ENCODE measurements at places on chromosomes 13 and 19. TPM values are rescaled to one million over a fixed set of nuclear protein-coding genes. Genes with fewer than 3 reads are reported as not detected.

ZNF506 gene
- 39.3 TPM for total RNA-seq

TEAD2 gene
- not detected for total RNA-seq

SIGLEC10 gene
- total RNA-seq, result 0.19 TPM

IQCN gene
- 0.39 TPM for total RNA-seq

ZNF414 gene
- 19.7 TPM for total RNA-seq

SIX5 gene
- 2.3 TPM for total RNA-seq

ZNF599 gene
- 3.7 TPM for total RNA-seq

DZIP1 gene
- 0.17 TPM for total RNA-seq

DNA sequence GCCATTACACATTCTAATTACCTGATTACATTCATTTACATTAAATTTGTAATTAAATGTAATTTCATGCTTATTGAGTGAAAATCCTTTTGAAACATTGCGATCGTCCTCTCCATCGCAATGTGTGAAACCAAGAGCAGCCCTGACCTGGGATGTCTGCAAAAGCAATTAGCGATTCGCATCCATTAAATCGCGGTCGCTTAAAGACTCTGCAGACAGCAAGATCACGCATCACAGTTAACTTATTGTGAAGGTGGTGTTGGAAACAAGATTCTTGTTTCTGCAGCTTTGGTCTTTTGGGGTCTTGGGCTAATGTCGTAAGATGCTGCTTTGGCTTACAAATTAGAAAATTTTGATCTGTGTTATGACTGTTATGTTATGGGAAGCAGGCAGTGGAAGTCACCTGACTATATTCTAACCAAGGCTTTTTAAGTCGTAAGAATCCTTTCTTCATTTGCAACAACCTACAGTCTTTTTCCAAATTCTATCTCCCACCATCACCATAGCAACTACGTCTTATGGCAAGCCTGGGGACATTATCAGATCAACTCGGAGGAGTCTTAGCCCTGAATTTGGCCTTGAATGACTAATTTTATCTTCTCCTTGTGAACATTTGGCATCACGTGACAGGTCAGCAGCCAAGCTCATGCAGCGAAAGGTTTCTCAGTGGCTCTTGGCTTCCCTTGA is 142.8 kb upstream of the SOX1 start:
- H3K4me3 ChIP-seq, result no peak overlapping the region
- H3K27me3 ChIP-seq, result no peaks in the 10 kb centered on the region
- H3K4me1 ChIP-seq, result no peaks in the 10 kb centered on the region
- H3K36me3 ChIP-seq, result no peaks in the 10 kb centered on the region
- H3K27ac ChIP-seq, result no peak overlapping the region

GRCh38 chr19:47110521-47111005 is 3.0 kb downstream of the ZC3H4 start:
- H3K27me3 ChIP-seq, result no peaks in the 10 kb centered on the region
- peak overlapping the region; percentile 97 for H3K27ac ChIP-seq
- peaks cover 50% of the 10 kb centered on the region for H3K4me1 ChIP-seq
- DNase-seq, result peak; percentile 61

DNA sequence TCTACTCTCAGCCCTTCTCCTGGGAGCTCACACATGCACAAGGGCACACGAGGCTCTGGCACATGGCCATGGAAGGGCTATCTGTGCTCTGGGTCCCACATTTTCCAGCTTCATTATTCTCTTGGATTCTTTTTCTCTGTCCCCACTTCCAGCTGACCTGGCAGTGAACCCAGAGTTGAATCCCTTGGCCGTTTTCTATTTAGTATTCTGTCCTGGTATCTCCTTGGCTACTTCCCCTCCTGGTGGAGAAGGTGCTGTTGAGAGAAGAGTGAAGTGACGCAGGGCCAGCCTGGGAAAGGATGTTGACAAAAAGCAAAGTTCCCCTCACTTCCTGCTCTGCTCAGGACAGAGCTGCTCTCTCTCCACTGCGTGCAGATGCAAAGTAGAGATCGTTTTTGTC is 303.1 kb downstream of the IRS2 start:
- H3K27me3 ChIP-seq, result no peaks in the 10 kb centered on the region
- H3K27ac ChIP-seq, result no peak overlapping the region
- H3K4me1 ChIP-seq, result no peaks in the 10 kb centered on the region
- H3K36me3 ChIP-seq, result no peaks in the 10 kb centered on the region
- H3K4me3 ChIP-seq, result no peak overlapping the region

DNA sequence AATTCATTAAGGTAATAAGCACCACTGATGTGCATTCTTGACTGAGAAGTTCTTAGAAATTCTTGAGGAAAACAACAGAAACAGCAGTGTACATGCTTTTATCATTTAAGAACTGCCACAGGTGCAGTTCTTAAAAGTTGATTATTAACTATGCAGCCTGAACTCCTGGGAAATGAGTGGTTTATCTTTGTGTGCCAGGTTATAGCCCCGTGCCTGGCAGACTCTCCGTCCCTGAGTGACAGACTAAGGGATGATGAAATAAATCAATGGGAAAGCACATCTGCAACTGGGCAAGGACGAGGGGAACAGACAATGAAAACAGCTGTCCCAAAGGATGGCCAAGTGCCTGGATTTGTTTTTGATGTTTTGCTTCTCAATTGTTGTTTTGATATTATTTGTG is 84.4 kb upstream of the SPATA13 start:
- H3K4me3 ChIP-seq, result no peak overlapping the region
- no peak for DNase-seq
- H3K36me3 ChIP-seq, result no peaks in the 10 kb centered on the region
- H3K27me3 ChIP-seq, result peaks cover 5% of the 10 kb centered on the region
- no peak overlapping the region for H3K27ac ChIP-seq
- H3K4me1 ChIP-seq, result no peaks in the 10 kb centered on the region

GRCh38 chr13:76038920-76039716 is 403.0 kb downstream of the LMO7 start:
- no peak overlapping the region for H3K4me3 ChIP-seq
- no peak for DNase-seq
- H3K27ac ChIP-seq, result no peak overlapping the region
- H3K4me1 ChIP-seq, result no peaks in the 10 kb centered on the region

DNA sequence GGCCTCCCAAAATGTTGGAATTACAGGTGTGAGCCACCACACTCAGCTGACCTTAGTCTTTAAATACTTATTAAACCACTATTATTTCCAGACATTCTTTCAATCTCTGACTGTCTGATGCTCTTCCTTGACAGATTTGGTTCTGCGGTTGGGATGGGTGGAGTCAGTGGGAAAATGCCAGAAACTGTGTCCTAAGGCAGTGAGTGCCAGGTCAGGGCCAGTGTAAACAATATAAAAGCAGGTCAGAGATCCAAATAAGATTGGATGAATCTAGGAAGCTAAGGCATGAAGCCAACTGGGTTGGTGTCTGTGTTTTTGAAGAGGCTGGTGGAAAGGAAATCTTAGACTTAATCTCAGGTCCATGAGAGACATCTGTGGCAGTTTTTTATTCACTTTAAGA is 74.7 kb downstream of the KLF5 start:
- no peaks in the 10 kb centered on the region for H3K27me3 ChIP-seq
- no peak for DNase-seq
- no peaks in the 10 kb centered on the region for H3K36me3 ChIP-seq
- H3K4me3 ChIP-seq, result no peak overlapping the region
- peaks cover 3% of the 10 kb centered on the region for H3K4me1 ChIP-seq

DNA sequence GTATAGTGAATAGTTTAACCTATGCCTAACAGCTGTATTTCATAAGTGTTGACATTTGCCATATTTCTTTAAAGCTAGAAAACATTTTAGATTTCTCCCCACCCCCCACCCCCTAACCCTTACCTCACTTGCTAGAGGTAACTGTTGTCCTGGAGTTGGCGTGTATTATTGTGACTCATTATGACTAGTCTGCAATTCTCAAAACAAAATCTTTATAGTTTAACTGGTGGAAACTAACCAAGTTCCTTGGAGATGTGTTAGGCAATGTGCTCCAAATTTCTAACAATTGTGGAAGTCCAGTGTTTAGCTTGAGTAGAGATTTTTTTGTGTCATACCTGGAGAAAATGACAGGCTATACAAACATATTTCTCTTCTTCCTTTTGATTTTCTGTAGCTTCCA is 38.0 kb downstream of the KCTD4 start:
- H3K36me3 ChIP-seq, result peaks cover 22% of the 10 kb centered on the region
- no peak overlapping the region for H3K27ac ChIP-seq
- DNase-seq, result no peak

DNA sequence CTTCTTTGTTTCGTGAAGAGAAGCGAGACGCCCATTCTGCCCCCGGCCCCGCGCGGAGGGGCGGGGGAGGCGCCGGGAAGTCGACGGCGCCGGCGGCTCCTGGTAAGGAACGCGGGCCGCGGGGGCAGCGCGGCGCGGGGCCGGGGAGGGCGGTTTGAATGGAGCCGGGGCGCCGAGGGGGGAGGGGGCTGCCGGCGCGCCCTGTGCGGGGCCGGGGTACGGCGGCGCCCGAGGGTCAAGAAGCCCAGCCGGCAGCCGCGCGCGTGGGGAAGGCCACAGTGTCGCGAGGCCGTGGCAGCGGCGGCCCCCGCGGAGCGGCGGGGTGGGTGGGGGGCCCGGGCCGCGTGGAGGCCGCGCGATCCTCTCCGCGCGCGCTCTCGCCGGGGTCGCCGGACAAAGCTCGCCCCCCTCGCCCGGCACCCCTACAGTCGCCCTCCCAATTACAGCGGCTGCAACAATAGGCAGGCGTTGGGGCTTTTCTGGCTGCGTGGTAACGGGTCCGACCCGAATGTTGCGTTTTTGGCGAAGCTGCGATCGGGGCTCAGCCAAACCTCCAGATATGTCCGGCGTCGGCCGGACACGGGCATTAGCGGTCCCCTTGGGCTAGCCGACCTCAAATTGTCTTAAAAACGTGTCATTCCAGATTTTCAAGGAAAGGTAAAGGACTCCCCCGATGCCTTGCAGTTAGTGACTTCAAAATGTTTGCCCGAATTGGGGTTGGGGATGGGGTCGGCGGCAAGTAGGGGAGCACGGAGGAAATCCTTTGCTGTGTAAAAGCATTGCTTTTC is 437 bp downstream of the SMARCA4 start:
- H3K27ac ChIP-seq, result peak overlapping the region; percentile 85
- no peaks in the 10 kb centered on the region for H3K27me3 ChIP-seq
- H3K36me3 ChIP-seq, result no peaks in the 10 kb centered on the region
- peak overlapping the region; percentile 89 for H3K4me3 ChIP-seq
- DNase-seq, result no peak
- H3K4me1 ChIP-seq, result peaks cover 47% of the 10 kb centered on the region

DNA sequence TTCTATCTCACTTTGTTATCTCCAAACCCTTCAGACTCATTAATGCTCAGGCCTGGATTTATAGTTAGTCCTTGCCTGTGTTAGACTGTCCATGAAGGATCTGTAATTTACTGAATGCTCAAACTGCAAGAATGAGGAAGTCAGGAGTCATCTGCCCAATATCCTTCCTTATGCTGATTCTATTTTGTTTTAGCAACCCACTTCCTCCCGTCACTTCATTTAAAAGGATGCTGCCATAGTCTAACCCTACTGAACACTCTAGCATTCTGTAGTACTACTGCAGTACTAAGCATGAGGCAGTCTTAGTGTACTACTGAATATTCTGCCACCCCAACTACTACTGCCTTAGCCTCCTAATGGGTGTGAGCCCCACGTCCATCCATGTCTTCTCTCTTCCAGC is 1.5 kb downstream of the FCAR start:
- H3K27ac ChIP-seq, result no peak overlapping the region
- H3K4me1 ChIP-seq, result no peaks in the 10 kb centered on the region
- DNase-seq, result no peak

DNA sequence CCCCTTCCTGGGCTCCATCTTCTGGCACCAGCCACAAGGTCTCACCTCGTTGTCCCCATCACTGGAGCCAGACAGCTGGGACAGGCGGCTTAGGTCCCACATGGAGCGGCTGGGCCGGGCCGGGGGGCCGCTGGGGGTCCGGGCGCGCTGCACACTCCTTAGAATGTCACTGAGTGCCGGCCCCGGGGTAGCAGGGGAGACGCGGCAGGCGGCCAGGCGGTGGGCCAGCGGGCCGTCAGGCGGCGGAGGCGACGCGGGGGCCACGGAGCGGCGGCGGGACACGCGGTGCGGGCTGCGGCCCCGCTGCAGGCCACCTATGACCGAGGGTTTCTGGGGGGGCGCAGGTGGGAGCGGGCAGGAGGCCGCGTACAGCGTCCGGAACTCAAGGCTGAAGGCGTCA is 3.1 kb upstream of the SPACA4 start:
- DNase-seq, result no peak
- no peak overlapping the region for H3K27ac ChIP-seq
- H3K4me3 ChIP-seq, result no peak overlapping the region
- no peaks in the 10 kb centered on the region for H3K4me1 ChIP-seq
- no peaks in the 10 kb centered on the region for H3K27me3 ChIP-seq

DNA sequence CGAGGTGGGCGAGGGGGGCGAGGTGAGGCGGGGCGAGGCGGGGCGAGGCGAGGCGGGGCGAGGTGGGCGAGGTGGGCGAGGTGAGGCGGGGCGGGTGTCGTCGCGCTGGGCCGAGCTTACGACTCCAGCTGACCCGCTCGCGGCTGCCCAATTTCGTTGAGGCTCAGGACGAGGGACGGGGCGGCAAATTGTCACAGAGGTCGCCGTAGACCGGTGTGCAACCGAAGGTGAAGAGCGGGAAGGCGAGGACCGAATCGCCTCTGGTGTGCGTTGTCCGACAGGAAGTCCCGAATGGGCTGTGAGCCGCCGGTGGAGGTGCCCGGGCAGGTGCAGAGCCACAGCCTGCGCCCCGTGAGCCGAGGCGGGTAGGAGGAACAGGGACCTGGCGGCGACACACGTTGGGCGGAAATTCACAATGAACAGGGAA is at the start of gene LACC1:
Gene LACC1, plus strand, starts transcription at position 150 of the 427 bp plus-strand sequence. CDS start 1,082 bp downstream, outside the sequence.
- H3K27ac ChIP-seq, result peak within 1 kb of the TSS; percentile 87
- H3K36me3 ChIP-seq, result no peaks in the 10 kb centered on the region
- H3K4me1 ChIP-seq, result peaks cover 23% of the 10 kb centered on the region

GRCh38 chr13:85430216-85430794 is 368.9 kb downstream of the SLITRK6 start:
- H3K27me3 ChIP-seq, result no peaks in the 10 kb centered on the region
- no peaks in the 10 kb centered on the region for H3K4me1 ChIP-seq
- H3K36me3 ChIP-seq, result no peaks in the 10 kb centered on the region

DNA sequence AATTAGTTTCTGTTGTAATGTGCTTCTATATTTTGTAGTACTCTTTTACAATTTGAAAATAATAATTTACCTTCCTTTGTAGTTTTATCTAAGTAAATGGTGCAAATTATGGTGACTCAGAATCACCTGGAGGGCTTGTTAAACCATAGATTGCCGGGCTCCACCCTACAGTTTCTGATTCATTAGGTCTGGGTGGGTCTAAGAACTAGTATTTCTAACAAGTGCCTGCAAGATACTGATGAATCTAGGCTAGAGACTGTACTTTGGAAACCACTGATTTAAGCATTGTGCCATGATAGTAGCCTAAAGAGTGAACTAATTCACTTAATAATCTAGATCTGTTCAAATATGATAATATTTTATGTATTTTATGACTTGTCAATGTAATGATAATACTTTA is 437.4 kb upstream of the SPRY2 start:
- H3K4me1 ChIP-seq, result no peaks in the 10 kb centered on the region
- no peak overlapping the region for H3K4me3 ChIP-seq
- H3K27me3 ChIP-seq, result no peaks in the 10 kb centered on the region

GRCh38 chr13:76523740-76524340 is 362.4 kb downstream of the KCTD12 start:
- no peaks in the 10 kb centered on the region for H3K36me3 ChIP-seq
- H3K4me3 ChIP-seq, result no peak overlapping the region
- DNase-seq, result no peak
- H3K27ac ChIP-seq, result no peak overlapping the region
- no peaks in the 10 kb centered on the region for H3K4me1 ChIP-seq
- H3K27me3 ChIP-seq, result no peaks in the 10 kb centered on the region

GRCh38 chr13:51793570-51794271 is 10.2 kb downstream of the DHRS12 start:
- no peaks in the 10 kb centered on the region for H3K27me3 ChIP-seq
- peaks cover 10% of the 10 kb centered on the region for H3K36me3 ChIP-seq
- H3K27ac ChIP-seq, result peak overlapping the region; percentile 89
- H3K4me1 ChIP-seq, result peaks cover 26% of the 10 kb centered on the region
- peak; percentile 80 for DNase-seq
- no peak overlapping the region for H3K4me3 ChIP-seq

- H3K4me1 ChIP-seq, result peaks cover 29% of the 10 kb centered on the region
- H3K36me3 ChIP-seq, result no peaks in the 10 kb centered on the region
- no peak overlapping the region for H3K27ac ChIP-seq
These were observed 30.0 kb downstream of the CCNE1 start for GRCh38 chr19:29841559-29842367.

All from activated CD4-positive, alpha-beta memory T cell treated with anti-CD3 and anti-CD28 coated beads for 36 hours (primary cell).